Stimulated activated CD4-positive, alpha-beta T cell treated with anti-CD3 and anti-CD28 coated beads, Interleukin-4, amount 100 ng/mL, for 24 hours (primary cell): ENCODE measurements at places on chromosomes 12 and 14.

GRCh38 chr12:95601091-95601961, 50.0 kb upstream of the USP44 start:
- no peak for DNase-seq

DNA sequence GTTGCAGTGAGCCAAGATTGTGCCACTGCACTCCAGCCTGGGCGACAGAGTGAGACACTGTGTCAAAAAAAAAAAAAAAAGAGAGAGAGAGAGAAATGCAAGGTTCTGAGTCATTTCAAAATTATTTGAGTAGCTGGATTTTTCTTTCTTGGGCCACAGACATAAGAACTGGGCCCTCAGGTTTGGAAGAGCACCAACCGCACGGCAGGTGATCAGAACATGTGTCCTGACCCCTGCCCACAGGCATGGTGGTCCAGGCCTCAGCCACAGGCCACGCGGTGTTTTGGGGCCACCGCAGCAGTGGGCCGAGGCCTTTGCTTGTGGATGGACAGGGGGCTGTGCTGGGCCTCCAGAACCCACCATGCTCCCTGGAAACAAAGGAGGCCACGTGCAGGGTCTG, 126.7 kb downstream of the CALM1 start:
- DNase-seq, result no peak

DNA sequence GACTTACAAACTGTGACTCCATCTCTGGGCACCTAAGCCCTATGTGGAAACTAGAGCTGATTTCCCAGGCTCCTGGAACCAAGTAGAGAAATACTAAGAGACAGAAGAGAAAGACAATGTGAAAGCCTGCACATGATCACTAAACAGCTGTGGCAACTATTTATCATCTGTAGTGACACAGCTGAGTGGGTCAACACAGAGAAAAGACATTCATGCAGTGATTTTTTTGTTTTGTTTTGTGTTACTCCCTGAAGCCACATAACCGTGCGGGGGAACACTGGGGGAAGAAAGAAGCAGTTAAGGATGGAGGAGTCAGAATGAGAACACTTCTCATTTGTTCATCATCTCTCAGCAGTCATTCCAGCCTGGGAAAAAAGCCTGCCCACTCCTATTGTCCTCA, 1.5 kb downstream of the PRR4 start:
- DNase-seq, result no peak

- DNase-seq, result no peak
Measured at GRCh38 chr14:100362311-100362927, 39.3 kb downstream of the SLC25A47 start.

DNA sequence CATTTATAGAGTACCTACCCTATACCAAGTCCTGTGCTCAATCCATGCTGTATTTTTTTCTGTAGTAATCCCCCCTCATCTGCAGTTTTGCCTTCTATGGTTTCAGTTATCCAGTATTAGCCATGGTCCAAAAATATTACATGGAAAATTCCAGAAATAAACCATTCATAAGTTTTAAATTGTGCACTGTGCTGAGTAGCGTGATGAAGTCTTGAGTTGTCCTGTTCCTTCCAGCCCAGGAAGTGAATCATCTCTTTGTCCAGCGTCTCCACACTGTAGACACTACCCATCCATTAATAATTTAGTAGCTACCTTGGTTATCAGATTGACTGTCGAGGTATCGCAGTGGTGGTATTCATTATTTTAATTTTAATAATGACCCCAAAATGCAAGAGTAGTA, 54.2 kb downstream of the SUDS3 start:
- DNase-seq, result no peak

- DNase-seq, result no peak
Measured at GRCh38 chr12:48125985-48126384, 6.8 kb downstream of the PFKM start.

GRCh38 chr12:109369831-109370230, 22.1 kb downstream of the MYO1H start:
- no peak for DNase-seq
